Stomach (tissue), 19 donors: ENCODE measurements at places on chromosomes 5 and 9. TPM values are rescaled to one million over a fixed set of nuclear protein-coding genes. Genes with fewer than 3 reads are reported as not detected.

DNA sequence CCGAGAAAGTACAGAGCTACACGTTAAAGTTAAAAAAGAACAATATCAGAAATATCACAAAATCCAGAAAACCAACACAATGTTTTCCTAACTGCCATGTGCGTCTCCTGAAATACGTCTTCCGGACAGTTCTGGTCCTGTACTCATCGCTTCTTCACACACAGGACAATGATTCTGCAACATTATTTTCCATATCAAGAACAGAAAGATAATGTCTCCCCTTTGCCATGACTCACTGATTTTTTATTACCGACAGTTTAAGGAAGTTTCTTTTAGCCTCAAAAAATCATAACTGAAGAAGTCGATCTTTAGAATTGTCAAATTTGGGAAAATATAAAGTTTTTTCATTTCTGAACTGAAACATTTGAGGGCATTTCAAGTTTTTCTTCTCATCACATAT, 2.5 kb downstream of the TBC1D9B start:
- no peak for DNase-seq

GRCh38 chr5:173329491-173330337, 1.5 kb upstream of the STC2 start:
- DNase-seq, result peak; percentile 60

GRCh38 chr5:17118631-17119030, 98.8 kb upstream of the BASP1 start:
- DNase-seq, result peak; percentile 41

IGIP gene
- polyA plus RNA-seq, result 6.6 TPM

DNA sequence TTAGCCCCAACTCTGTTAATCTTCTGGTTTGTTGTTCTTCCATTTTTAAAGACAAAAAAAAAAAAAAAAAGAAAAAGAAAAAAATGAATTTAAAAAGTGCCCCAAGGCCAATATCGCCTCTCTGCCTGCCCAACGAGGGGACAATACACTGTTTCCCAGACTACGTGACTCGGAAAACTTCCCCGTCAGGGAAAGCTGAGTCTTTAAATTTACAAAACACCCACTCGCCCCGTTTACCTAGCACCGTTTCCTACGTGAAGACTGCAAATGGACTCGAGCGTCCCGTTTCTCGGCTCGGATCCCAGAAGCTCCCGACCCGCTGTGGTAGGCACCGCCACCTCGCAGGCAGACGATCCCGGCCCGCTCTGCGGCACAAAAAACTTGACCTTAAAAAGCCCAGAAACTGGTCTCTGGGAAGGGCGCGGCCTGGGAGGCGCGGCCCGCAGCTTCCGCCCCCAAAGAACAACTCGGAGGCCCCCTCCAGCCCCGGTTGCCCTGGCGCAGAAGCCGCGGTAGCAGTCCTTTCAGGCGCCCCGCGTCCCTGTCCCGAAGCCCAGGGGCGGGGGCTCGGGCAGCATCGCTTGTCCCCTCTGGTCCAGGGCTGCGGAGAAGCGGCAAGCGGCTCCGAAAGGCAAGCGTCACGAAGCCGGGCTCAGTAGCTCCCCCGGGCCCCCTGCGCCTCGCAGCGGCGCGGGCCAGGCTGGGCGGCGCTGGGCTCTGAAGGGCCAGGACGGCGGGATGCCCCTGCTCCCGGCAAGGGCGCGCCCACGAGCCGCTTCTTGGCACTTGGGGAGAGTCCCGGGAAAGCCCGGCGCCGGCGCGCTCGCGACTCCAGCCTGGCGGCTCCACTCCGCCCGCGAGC, at the start of gene GCNT4:
Gene GCNT4, minus strand, starts transcription at position 367 of the 862 bp plus-strand sequence. CDS start 22,521 bp downstream, outside the sequence.
- DNase-seq, result peak; percentile 78

ESM1 gene
- 0.56 TPM for polyA plus RNA-seq

FGF1 gene
- polyA plus RNA-seq, result 1.6 TPM

GARIN3 gene
- polyA plus RNA-seq, result not detected

GRCh38 chr5:71949772-71950171, 157.5 kb upstream of the MAP1B start:
- no peak for DNase-seq

- DNase-seq, result no peak
Observed at GRCh38 chr5:116144103-116144502, 59.3 kb downstream of the COMMD10 start.

GRCh38 chr5:158838781-158839180, 260.9 kb downstream of the EBF1 start:
- DNase-seq, result no peak

DNA sequence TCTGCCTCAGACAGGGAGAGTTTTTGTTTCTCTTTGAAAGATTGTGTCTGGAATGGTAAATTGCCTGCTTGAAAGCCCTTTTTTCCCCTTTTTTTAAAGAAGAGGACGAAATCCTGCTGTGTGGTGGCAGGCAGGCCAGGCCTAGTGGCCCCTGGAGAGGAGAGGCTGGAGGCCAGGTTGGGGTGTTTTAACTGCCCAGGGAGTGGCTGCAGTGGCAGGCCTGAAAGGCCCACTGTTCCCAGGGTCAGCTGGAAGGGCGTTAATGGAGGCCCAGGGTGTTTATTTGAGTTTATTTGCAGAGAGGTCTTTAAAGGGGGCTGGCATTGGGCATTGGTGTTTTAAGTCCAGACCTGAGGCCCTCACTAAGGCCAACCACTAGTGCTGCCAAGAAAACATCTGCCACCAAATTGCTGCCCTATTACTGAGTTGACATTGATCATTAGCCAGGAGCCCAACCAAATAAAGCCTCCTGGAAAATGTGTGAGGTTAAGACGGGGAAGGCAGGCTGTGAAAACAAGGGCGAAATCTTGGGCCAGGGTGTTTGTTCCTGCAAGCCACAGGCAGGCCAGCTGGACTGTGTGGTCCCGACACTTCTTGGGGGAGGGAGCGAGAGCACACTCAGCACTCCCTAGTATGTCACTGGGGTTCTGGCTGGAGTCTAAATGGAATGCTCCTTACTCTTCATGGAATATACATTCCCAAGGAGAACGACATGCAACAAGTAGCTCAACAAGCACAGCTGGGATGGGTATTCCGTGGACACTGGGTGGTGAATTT, 5.0 kb downstream of the JADE2 start:
- peak; percentile 56 for DNase-seq

- DNase-seq, result no peak
Observed at GRCh38 chr5:81717860-81718259, 33.0 kb downstream of the SSBP2 start.

DNA sequence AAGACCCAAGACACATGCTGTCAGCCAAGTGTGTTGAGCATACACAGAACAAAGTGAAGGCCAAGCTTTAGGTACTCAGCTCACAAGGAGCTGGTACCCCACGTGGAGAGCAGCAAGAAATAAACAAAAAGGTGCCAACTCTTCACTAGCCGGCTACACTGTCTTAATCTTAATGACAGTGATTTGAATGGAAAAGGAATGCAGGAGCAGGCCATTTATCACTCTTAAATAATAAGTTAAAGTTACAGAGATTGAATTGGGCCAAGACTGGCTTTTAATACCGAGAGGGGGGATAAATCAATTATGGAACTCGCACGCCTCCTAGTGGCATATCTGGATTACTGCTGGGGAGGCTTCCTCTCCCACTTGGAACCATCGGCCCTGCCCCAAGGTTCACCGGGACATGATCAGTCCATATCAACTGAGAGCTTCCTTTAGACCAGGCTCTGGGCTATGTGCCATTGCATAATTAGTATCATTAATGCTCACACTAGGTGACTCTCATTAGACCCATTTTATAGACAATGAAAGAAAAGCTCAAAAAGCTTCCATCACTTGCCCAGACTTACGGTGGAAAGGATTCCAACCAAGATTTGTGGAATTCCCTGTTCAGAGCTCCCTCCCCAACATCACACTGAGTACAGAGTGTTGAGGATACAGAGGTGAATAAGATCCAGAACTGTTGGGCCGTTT, 94.0 kb downstream of the ACTL7B start:
- DNase-seq, result peak; percentile 82

- no peak for DNase-seq
Observed at GRCh38 chr5:113378081-113378480, 56.7 kb downstream of the TSSK1B start.

GRCh38 chr5:33423018-33423630, 17.6 kb upstream of the TARS1 start:
- DNase-seq, result peak; percentile 61

DNA sequence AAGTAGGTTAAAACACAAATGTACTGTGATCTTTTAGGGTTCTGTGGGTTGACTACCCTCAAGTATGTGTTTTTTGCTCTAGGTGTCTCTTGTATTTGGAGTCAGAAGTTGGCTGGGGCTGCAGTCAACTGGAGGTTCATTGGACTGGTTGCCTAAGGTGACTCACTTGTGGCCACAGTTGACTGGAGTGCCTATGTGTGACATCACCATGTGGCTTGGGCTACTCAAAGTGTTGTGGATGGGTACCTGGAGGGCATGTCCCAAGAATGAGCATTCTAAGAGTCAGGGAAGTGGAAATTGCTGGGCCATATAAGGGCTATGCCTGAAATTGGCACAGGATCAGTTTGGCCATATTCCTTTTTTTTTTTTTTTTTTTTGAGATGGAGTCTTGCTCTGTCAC, 27.4 kb downstream of the SNX30 start:
- DNase-seq, result no peak

CARTPT gene
- 1.00 TPM for polyA plus RNA-seq
